Left cardiac atrium (tissue), 4 donors: ENCODE measurements at places on chromosomes 12 and 14.
A peak's percentile ranks its signal among the peaks of the same experiment; 100 is the strongest.

DNA sequence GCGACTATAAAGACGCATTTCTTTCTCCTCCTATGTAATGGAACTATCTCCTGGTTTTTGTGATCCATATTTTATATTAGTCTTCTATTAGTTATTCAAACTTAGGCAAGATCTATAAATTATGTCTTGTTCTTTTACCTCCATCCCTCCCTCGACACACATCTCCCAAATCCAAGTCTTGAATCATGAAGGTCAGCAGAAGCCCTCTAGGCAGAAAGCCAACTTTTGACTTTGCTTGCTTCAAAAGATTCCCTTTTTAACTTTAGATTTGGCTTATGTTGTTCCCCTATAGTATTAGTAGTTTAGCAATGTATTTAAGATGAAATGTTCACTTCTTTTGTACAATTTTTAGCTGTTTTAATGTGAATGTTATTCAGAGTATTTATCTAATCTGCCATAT lies 689.8 kb downstream of the SLC6A15 start:
- DNase-seq, result no peak

- DNase-seq, result peak; percentile 77
These were observed 96.2 kb downstream of the FIGNL2 start for GRCh38 chr12:51752234-51752889.

DNA sequence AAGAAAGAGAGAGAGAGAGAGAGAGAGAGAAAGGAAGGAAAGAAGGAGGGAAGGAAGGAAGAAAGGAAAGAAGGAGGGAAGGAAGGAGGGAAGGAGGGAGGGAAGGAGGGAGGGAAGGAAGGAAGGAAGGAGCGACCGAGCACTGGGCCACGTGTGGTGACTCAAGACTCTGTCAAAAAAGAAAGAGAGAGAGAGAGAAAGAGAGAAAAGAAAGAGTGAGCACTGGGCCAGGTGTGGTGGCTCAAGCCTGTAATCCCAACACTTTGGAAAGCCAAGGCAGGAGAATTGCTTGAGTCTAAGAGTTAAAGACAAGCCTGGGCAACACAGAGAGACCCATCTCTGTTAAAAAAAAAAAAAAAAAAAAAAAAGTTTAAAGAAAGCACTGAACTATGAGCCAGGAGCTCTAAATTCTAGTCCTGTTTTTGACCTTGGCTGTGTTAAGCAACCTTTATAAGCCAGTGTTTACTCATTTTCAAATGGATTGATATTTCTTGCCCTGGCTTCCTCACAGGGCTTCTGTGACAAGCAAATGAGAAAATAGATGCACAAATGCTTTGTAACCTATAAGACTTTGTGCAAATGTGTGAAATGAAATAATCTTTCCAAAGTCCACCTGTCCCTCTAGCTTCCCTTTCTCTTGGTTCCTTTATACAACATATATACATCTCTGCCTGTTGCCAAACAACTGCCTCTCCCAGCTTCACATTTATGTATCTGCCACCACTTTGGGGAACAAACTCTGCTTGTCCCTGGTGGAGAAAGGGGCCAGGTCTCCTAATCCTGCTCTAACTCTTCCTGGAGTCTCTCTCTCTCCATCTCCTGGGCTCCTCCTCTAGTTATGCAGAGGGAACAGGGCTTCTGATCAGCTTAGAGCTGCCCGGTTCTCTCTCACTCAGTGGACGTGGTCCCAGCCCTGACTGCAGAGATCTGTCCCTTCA lies 16.1 kb upstream of the PLEKHG6 start:
- DNase-seq, result no peak

DNA sequence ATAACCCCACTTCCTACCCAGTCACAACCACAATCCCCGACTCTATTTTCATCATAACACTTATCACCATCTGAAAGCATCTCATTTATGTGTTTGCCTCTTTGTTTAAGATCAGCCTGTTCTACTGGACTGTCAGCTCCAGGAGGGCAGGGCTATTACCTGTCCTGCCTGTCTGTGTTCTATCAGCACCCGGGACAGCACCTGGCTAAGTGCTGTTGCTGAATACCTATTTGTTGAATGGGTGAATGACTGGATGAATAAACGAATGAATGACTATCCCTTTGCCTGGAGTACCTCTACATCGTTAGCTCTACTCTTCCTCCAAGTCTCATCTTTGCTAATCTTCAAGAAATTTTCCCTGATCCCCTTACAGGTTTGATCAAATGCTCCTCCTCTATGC lies 69.0 kb downstream of the WSCD2 start:
- no peak for DNase-seq

DNA sequence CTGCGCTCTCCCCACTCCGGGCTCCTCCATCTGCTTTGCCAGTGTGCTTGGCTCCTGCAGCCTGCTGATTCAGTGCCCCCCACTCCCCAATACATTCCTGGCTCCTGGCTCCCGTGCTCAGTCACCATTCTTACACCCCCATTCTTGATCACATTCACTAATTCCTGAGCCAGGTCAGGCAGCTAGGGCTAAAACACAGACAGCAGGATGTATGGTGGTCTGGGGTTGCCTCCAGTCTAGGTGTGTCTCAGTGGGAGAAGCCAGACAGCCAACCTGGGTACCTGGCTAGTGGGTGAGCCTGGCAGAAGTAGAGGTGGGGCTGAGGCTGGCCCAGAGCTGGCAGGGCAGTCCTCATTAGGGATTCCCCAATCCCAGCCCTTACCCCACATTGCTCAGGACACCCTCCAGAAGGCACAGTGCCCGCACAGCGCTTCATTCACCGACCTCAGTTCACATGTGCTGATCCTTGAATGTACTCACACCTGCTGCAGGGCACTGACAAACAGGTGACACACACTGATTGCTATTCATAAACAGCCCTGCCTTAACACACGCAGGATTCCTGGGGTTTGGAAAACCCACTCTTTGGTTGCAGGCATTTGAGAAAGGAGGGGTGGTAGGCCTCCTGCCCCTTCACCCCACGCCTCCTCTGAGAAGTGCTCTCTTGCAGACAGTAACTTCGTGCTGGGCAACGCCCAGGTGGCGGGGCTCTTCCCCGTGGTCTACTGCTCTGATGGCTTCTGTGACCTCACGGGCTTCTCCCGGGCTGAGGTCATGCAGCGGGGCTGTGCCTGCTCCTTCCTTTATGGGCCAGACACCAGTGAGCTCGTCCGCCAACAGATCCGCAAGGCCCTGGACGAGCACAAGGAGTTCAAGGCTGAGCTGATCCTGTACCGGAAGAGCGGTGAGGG lies 1.7 kb downstream of the KCNH3 start:
- no peak for DNase-seq

- no peak for DNase-seq
These were observed 8.2 kb downstream of the SERPINA4 start for GRCh38 chr14:94569381-94570001.

DNA sequence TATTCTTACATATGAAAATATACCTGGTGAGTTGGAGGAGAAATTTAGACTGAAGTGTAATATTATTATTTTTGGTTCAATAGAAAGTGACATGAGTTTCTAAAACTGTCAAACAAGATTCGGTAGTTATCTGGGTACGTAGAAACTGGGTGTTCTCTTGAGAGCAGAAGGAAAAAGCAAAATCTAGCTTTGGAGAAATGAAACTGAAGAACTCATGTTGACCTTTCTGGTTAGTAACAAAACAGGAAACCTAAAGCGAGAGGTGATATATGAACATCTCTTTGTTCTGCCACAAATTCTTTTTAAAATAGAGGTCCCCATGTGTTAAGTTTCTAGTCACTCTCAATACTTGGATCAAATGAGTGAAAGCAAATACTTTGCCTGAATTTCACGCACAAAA lies 401.7 kb downstream of the TRHDE start:
- DNase-seq, result no peak

- no peak for DNase-seq
These were observed 252.6 kb downstream of the FOXN3 start for GRCh38 chr14:89164168-89165073.

DNA sequence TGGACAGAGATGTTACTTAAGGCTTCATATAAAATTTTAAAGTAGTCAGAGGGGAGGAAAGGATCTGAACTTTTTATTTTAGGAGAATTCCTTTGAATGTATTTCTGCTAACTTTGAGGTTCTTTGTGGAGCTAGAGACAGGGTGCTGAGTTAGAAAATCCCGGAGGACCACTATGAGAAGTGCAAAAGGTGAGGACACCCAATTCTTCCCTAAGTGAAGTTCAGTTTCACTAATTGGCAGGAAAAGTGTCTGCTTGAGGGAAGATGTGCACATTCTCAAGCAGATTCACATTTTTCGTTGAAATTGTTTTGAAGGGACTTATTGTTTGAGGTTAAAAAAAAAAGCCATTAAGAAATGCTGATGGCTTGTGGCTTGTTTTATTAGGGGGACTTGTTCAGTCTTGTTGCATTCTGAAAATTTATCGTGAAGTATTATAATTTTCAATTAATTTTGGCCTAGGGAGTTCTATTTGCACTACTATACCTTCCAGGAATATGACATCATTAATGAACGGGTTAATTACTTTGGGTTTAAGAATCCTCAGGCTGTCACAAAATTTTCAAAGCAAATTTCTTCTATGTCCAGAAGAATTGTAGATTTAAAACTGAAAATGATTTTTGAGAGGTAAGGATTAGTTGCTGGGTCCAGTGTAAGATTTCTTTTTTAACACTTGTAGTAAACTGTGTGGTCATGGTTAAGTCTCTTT lies 1.8 kb downstream of the PCNX1 start:
- DNase-seq, result no peak

- no peak for DNase-seq
These were observed 216.1 kb downstream of the MSRB3 start for GRCh38 chr12:65494537-65494936.

DNA sequence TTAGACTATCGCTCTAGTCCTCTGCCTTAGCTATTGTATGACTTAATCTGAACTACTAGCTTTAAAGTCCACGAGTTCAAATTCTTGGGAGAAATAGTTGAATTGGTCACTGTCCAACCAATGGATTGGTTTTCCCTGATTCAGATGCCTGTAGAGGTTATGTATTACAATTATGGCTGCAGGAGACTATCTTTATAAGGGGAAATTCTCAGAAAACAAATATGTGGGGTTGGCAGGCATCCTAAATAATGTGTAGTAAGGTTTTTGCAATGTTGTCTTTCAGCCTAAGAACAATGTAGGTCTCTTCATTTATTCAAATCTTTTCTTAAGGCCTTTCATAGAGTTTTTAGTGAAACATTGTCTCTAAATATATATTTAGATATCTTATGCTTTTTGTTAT lies 26.9 kb downstream of the MYRFL start:
- DNase-seq, result no peak

GRCh38 chr14:68976160-68977067 lies 2.7 kb downstream of the ACTN1 start:
- peak; percentile 78 for DNase-seq

GRCh38 chr14:91636604-91637003 lies 95.3 kb downstream of the CATSPERB start:
- DNase-seq, result no peak

GRCh38 chr12:112340230-112340629 lies 42.0 kb downstream of the HECTD4 start:
- no peak for DNase-seq

- DNase-seq, result no peak
These were observed 1.8 kb downstream of the OTOGL start for GRCh38 chr12:80101126-80101525.

- DNase-seq, result no peak
These were observed 23.2 kb upstream of the MTHFD1 start for GRCh38 chr14:64364907-64365306.

GRCh38 chr12:52413782-52414345 lies 7.7 kb upstream of the KRT82 start:
- no peak for DNase-seq

GRCh38 chr12:42589465-42590329 lies at the start of gene PRICKLE1:
TSS of gene PRICKLE1 (minus strand) at chr12:42589746. CDS start at chr12:42472516, 117,230 bp downstream.
- DNase-seq, result peak; percentile 63

- DNase-seq, result no peak
These were observed 9.6 kb upstream of the AKAP6 start for GRCh38 chr14:32319368-32320049.

GRCh38 chr12:88889326-88890110 lies 309.2 kb upstream of the KITLG start:
- no peak for DNase-seq

GRCh38 chr12:131862084-131862441 lies 32.4 kb upstream of the ULK1 start:
- DNase-seq, result no peak

DNA sequence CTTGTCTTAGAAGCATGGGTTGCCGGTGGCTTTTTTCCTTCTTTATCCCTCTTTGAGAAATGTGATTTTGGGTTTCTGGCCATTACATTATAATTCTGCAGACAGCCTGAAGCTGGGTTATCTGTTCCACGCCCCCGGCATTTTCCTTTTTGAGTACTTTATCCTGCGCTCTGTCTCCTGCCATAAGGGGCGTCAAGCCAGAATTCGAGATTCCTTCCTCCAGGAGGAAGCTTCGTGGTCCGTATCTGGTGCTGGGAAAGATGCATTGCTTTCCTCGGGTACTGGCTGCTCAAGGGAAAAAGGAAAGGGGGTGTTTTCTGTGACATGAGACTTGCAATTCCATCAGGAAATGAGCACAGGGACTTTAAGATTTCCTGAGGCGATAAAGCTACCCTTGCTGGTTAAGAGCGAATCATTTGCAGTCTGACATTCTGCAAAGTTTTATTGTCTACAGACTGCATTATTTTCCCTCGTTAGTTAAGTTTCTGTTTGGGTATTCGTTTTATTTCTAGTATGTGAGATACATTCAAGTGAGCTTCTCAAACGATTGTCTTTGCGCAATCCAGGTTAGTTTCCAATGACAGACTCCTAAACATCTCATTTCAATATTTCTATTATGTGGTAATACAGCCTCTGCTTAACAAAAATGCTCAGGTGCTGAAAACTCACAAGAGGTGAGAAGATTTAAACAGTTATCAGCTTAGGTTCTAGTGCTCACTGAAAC lies 694 bp downstream of the AKAP5 start:
- DNase-seq, result peak; percentile 42

- DNase-seq, result no peak
These were observed 106.4 kb downstream of the WIF1 start for GRCh38 chr12:65014504-65015271.

- DNase-seq, result no peak
These were observed 93.2 kb downstream of the EGLN3 start for GRCh38 chr14:33857650-33858049.

DNA sequence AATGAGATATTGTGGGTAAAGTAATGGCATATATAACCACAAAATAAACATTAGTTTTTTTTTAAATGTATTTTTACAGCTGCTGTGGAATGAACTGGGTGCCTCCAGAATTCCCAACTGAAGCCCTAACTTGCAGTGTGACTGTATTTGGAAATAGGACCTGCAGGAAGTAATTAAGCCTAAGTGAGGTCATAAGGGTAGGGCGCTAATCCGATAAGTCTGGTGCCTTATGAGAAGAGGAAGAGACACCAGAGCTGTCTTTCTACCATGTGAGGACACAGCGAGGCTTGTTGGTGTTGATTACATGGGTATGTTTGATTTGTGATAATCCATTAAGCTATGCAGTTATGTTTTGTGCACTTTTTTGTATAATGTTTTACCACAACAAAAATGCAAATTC lies 136.8 kb downstream of the TPH2 start:
- no peak for DNase-seq

GRCh38 chr12:53770281-53770680 lies 18.5 kb upstream of the CISTR start:
- no peak for DNase-seq

- no peak for DNase-seq
These were observed 7.8 kb upstream of the DTD2 start for GRCh38 chr14:31465111-31465510.
